ENCODE measurements at places on chromosomes 1 and 21.

DNA sequence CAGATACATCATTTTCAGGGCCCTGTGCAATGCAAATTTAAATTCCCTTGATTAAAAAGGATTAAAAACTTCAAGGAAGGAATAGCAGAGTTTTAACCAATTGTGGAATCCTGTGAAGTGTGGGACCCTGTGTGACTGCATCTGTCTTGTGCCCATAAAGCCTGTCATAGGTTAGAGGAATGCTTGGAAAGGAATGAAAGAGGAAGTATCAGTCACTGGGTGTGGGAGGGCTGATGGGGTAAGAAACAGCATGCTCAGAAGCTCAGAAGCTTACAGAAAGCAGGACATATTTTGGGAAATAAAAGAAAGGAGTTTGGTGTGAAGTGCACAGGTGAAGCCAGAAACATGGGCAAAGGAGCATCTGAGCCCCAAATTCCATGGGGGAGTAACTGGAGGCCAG lies 150.8 kb upstream of the ETV3 start:
- DNase-seq: no peak

GRCh38 chr1:74481607-74482006 lies 30.8 kb downstream of the LRRC53 start:
- no peak for DNase-seq

DNA sequence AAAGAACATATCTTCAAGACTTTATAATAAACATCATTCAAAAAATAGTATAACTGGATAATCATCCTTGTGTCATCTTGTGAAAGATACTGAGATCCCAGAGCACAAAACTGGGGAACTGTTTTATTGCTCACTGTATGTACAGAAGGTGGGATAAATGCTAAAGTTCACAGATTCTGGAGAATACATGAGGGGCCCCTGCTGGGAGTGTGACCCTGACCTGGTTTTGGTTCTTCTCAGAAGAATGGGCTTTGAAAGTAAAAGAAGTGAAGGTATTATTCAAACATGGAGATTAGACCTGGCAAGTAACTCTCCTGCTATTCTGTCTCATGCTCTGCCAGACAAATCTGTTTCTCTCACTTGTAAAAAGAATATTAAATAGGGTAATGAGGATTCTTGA lies 14.5 kb downstream of the WDR26 start:
- DNase-seq: no peak

- no peak for DNase-seq
Measured at GRCh38 chr1:40421431-40422384, 28.6 kb upstream of the ZFP69B start.

- DNase-seq: peak; percentile 66
Measured at GRCh38 chr1:230308039-230308438, 118.1 kb downstream of the PGBD5 start.

DNA sequence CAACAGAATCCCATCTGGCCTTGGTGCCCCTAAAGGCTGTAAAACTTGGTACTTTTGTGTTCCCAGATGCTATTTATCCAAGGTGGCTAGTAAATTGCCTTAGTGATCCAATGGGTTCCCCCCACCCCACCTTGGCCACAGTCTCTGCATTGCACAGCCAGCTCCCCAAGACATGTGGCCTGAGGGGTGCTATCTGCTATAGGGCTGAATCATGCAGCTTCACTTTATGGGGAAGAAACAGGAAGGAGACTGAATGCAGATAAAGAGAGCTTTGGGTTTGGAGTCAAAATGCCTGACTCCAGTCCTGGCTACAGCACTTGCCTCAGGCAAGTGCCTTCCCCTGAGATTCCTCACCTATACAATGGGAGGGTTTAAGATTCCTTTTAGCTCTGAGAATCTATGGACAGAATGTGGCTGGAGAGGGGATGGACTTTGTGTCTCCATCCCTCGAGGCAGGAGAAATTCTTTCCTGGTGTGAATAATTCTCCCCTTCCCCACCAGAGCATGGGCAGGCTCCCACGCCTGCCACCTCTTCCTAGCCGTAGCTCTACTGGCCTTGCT lies 6.5 kb downstream of the RHEX start:
- no peak for DNase-seq

DNA sequence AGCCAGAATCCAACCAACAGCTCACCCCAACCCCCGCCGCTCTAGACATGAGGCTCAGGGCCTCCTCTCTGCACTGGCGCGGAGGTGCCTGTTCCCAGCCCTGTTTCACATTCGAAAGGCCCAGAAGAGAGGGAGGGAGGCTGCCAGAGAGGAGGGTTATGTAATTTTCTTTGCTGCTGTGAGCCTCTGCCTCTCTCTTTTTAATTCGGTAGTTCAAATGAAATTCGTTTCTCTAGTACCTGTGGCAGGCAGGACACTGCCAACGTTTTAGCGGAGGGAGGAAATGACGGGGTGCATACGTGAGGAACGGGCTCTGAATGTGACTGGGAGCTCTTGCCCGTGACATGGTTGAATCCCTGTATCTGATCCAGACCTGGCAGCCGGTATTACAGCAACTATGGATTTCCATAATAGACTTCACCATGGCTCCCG lies 9.4 kb downstream of the PRDM16 start:
- no peak for DNase-seq

DNA sequence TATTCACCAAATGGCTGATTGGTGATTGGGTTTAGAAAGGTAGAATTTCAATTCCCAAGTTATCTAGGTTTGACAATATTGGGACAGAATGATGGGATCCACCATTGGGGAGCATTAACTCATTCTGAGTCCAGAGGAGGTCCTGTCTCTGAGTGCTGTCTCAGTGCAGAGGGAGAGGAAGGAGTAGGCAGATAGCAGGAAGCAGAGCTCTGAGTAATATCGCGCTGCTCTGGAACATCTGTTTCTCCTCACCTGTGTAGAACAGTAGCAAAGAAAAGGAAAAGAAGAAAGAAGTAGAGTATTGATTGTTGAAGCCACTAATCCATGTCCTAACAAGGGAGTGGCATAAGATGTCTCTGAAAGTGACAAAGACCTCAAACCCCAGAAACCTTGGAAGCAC lies 1657.8 kb downstream of the MRPL39 start:
- DNase-seq: no peak

DNA sequence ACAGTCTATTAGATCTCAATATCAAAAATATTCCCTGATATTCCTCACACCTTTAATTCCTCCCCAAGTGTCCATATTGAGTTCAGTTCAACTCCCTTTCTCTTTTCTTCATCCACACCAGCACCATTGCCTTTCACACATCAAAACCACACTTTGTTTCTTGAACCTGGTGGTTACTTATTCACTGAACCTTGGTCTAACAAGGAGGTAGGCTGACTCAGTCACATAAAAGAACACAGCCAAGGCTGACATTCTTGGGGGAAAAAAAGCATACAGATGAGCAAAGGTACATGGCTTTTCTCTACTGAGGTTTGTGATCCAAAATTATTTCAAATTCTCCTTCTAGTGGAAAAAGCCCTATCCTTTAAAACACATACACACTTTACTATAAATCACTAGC lies 131.7 kb upstream of the USH2A start:
- DNase-seq: no peak

DNA sequence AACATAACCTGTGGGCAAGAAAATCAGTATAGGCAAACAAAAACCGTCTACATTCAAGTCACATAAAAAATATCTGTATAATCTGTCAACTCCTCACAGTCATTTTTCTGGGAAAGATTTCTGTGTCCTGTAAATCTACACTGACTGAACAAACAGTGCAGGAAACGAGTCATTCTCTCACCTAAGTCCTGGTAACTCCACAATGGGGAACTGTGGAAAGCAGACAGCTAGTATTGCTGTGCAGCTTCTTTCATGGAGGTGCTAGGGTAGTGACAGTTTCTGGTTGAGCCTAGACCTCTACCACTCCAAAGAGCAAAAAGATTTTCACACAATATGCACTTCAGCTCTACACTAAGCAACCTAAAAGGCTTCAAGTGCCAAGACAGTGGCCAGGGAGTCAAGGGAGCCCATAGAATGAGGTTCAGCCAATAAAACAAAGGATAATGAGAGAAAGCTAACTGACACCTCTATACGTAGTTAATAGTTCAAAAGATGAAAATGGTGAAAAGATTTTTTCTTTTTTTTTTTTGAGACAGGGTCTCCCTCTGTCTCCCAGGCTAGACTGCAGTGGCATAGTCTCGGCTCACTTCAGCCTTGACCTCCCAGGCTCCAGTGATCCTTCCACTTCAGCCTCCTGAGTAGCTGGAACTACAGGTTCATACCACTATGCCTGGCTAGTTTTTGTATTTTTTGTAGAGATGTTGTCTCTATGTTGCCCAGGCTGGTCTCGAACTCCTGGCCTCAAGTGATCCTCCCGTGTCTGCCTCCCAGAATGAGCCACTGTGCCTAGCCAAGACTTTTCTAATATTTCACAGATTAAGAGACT lies 5.5 kb downstream of the PTP4A2 start:
- DNase-seq: no peak

GRCh38 chr1:6143395-6143794 lies 36.7 kb downstream of the CHD5 start:
- DNase-seq: no peak

- peak; percentile 91 for DNase-seq
Measured at GRCh38 chr1:230067871-230068620, 1.0 kb downstream of the GALNT2 start.

DNA sequence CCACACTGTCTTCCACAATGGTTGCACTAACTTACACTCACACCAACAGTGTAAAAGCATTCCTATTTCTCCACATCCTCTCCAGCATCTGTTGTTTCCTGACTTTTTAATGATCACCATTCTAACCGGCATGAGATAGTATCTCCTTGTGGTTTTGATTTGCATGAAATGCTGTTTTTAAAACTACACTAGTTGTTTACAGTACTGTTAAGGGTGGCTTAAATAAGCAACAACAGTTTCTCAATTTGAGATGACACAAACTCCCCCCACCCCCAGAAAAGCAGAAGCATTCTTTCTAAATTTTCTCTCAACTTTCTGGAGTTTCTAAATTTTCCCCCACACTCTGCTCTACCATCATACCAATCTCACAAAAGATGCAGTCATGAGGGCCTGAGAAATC lies 7.1 kb upstream of the SLAMF7 start:
- no peak for DNase-seq

DNA sequence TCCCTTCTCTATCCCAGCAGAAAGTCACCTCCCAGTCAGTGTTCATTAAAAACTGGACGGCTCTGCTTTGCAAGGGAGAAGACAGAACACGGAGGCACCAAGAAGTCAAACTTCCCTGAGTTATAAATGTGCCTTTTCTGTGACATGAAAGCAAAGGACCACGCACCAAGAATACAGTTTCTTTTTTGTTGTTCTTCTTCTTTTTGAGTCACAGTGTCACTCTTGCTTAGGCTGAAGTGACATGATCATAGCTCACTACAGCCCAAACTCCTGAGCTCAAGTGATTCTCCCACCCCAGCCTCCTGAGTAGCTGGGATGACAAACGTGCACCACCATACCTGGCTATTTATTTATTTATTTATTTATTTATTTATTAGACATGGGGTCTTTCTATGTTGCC lies 22.7 kb downstream of the GLUL start:
- no peak for DNase-seq

- peak; percentile 67 for DNase-seq
Measured at GRCh38 chr21:46127239-46128105, 27.9 kb downstream of the FTCD start.

GRCh38 chr1:205991237-205991636 lies 12.0 kb downstream of the RAB7B start:
- DNase-seq: no peak

DNA sequence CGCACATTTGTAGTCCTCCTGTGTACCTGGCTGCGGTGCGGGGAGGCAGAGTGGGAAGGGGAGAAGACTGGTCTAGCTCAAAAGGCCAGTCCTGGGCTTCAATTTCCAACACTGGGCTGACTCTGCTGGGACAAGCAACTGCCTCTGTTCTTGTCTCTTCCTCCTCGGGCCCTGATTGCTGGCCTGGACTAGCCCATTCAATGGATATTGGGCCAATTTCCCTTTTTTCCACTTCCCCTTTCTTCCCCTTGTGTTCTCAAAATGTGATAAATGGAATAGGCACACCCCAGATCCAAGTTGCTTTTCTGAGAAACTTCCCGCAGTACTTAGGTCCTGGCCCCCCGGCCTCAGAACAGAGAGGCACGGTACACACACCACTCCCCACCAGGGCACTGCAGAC lies 48.2 kb downstream of the SPSB1 start:
- DNase-seq: no peak

GRCh38 chr1:47992720-47993415 lies 4.3 kb downstream of the TRABD2B start:
- no peak for DNase-seq

DNA sequence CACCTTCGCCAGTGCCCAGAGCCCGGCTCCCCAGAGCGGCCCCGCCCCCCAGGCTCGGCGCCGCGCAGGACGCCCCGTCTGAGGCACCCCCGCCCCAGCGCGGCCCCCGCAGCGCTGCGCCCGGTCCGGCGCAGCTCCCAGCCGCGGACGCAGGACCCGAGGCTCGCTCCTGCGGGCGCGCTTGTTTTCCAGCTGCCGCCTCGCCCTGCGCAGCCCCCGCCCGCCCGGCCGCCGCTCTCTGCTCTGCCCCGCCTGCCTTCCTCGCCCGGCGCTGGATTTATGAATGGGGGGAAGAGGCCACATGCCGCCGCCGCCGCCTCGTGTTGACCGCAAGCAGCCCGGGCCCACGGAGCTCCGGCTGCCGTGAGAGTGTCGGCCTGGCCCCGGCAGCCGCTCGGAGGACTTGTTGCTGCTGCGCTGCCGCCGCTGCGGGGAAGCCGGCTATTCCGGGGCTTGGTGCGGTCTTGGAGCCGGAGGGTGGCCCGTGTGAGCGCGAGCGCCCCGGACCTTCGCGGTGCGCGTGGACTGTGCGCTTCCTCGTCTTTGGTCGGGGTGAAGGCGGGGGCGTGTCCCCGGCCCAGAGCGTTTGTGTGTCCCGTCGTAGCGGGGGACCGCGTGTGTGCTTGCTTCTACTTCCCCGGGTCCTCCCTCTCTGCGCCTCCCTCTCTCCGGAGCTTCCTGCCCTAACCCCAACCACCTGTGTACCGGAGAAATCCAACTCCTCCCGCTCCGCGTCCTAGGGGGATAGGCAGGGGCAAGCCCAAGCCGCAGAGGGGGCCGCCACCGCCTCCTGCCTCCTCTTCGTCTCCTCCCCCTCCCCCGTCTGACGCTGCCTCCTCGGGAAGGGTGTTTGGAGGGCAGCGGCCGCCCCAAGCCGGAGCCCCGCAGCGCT lies 736 bp downstream of the KCNC4 start:
- DNase-seq: peak; percentile 92

DNA sequence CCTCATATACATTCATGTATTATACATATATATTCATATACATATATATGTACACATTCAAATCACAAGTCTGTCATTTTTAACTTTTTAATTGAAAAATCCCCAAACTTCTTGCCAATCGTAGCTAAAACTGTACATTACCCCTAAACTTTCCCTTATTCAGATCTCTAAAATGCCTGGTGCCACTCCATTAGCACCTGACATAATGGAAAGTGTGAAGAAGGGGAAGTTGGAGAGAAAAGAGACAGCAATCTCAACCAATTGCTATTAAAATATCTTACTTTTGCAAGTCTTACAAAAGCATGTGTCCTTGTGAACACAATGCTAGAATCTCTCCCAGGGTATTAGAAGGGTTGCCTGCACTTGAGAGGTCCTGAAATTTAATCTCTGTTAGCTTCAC lies 22.7 kb upstream of the PRKACB start:
- no peak for DNase-seq

DNA sequence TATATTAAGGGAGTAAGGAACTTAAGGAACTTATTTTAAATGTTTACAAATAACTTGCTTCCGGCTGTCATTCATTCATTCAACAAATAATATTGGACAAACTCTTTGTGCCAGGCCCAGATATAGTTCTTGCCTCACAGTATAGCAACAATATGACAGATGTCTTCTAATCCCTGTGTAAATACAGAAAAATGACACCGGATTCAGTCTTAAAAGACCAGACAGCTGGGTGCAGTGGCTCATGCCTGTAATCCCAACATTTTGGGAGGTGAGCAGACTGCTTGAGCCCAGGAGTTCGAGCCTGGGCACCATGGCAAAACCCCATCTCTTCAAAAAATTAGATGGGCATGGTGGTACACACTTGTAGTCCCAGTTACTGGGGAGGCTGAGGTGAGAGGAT lies 23.7 kb downstream of the EIF2B3 start:
- DNase-seq: no peak
